ENCODE measurements at places on chromosomes 13 and 19.

DNA sequence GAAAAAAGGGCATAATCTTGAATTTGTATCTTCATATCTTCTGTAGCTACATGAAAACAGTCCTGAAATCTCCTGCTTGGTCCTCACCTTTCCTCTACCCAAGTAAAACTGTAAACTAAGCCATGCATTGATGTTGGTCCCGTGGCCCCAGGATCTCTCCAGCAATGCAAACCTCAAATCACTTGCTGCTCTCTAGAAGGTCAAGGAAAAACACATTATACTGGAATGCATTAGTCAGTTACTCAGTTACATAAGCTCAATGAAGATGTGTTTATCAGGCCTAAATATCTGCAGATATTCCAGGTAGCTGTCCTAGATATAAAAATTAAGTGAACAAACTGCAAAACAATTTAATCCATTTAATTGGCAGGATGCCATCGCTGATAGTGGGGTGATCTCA is 261.8 kb downstream of the ABCC4 start:
- no peak for DNase-seq

GRCh38 chr13:113616991-113617749 is 32.6 kb downstream of the TFDP1 start:
- no peak for DNase-seq

DNA sequence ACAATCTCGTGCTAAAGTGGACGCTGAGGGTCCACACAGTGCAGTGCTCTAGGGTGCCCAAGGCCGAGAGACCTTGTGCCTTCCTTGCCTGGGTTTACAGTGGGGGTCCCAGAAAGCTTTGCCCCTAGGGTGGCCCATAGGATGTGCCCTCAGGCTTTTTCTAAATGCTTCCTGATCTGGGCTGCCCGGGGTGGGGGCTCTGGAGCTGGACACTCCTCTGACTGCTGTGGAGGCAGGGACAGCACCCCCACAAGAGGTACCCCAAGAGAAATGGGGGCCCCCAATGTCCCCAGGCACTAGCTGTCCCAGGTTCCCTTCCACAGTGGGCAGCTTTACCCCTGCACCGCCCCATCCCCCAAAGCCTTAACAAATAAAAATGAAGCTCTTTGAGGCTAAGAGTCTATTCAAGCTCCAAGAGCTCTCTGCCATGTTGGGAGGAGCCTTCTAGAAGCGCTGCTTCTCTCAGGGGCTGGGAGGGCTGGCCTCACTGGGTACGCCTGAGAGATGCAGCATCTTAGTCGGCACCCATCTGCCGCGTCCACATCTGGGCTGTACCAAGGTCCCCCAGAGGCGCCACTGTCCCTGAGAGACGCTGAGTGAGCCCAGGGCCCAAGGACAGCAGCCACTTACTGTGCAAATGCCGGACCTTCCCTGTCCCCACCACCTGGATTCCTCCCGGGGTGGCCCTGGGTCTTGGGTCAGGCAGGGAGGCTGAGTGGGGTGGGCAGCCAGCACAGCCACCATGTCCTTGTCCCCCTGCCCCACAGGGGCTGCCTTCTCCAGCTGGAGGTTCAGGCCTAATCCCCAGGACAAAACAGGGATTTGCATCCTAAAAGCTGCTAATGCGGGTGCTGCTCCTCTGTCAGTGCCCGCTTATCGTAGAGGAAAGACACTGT is 27.4 kb downstream of the CEBPA start:
- no peak for DNase-seq

GRCh38 chr13:36950920-36951319 is 30.9 kb upstream of the SMAD9 start:
- DNase-seq: no peak

GRCh38 chr19:1170938-1171754 is 2.9 kb downstream of the SBNO2 start:
- no peak for DNase-seq

GRCh38 chr13:98719527-98720250 is 32.8 kb downstream of the SLC15A1 start:
- no peak for DNase-seq

DNA sequence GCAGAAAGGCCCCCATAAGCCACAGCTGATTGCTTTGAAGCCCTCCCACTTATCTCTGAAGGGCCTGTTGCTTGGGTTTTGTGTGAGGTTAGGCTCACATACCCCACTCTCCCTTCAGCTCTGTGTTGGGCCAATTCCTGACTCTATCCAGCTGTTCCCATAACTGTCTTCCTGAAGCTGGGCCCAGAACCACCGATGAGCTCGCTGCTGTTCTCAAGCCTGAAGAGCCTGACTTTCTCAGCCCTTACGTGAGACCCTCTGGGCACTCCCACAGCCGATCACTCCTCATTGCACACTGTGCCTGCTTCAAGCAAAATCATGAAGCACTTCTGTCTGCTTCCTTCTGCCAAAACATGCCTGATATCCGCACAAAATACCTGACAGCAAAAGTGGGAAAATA is 124.1 kb downstream of the CRYL1 start:
- no peak for DNase-seq

DNA sequence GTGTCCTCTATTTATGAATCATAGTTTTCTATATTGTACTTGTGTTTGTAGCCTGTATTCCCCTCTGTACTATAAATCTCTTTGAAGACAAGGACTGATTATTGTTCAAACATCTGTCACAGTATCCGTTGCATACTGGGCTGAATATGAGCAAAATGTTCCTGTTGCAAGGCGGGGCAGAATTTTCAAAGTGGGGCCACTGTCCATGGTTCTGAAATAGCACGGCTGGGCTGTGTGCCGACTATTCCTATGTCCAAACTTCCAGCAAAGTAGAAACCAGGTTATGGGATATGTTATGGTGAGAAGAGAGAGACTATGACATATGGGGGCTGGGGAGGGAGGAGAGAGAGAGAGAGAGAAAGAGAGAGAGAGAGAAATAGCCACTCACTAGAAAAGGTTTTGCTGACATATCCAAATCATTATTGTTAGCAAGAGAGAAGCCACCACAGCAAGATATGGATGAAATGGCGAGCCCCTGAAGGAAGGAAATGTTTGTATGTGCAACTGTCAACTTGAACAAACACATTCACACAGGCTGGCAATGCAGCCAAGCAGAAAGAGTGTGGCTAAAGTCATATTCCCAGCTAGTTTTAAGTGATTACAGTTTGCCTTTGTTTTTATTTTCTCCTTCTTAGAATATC is 107.0 kb upstream of the GPR12 start:
- DNase-seq: peak; percentile 5

DNA sequence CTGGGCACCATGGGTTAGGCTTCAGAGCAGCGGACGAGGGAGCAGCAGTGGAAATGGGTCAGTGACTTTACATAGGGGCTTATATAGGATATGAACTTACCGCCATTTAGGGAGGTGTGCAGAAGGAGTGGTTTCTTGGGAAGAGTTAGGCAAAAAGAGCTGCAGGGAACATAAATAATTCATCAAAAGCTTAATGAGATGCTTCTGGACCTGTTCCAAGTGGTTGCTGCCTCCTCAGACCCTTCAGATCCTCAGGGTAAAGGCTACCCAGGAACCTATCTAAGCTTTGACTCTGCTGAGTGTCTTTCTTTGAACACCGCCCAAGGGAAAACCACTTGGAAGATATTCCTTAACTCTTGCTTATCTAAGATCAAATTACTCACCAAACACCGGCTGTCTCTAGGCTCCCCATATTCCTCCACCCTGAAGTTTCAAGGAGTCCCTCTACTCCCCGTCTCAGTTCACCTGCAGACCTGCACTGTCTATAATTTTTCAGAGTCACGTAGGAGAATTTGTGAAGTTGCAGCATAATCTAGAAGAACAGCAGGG is at the start of gene IGFL4:
Gene IGFL4, minus strand, starts transcription at position 51 of the 549 bp plus-strand sequence. Its CDS starts 40 bp downstream, at position 11.
- DNase-seq: no peak

- no peak for DNase-seq
These were observed 983 bp downstream of the ZNF415 start for GRCh38 chr19:53131727-53132126.

- peak; percentile 19 for DNase-seq
These were observed 61.9 kb upstream of the ATP12A start for GRCh38 chr13:24618011-24618955.

- DNase-seq: no peak
These were observed 3.9 kb downstream of the SPIB start for GRCh38 chr19:50422397-50423278.

Data from KG1 (cell line).